ENCODE measurements at places on chromosomes 2 and 18.

- DNase-seq, result no peak
These were observed 64.7 kb upstream of the SLC8A1 start for GRCh38 chr2:40516604-40517003.

GRCh38 chr2:229096409-229097066 is 174.5 kb downstream of the PID1 start:
- no peak for DNase-seq

DNA sequence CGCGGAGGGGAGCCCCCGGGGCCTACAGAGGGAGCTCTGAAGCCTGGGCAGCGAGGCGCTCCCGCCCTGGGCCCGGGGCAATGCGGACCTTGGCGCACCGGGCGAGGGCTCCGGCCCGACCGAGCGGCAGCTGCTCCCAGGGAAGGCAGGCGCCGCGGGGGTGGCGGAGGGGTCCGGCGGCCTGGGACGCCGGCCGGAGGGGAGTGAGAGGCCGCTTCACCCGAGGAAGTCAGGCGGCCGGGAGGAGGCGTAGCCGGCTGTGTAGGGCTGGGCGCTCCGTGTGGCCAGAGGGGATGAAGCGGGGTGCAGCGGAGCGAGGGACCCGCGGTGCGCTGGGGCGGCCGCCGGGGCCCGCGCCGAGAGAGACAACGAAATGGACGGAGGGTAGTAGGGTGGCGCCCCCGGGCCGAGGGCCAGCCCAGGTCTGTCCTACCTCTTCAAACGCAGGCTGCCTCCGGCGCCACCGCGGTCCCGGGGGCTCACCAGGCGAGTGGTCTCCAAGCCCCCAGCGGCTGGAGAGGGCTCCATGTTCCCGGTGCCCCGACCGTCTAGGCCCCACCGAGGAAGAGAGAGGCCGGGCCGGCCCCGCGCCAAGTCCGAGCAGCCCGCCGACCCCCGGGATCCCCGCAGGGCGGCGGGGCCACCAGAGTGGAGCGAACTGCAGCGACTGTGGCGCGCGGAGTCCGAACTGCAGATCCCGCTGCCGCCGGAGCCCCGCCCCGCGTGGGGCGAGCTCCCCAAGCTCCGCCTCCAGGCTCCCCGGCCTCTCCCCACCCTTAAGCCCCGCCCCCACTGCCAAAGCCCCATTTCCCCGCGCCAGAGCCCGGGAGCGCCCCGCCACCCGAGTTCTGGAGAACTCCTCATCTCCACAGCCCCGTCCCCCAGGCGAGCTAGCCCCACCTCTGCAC is at the start of gene SLC30A3:
Gene SLC30A3, minus strand, starts transcription at position 669 of the 908 bp plus-strand sequence. Its CDS starts 141 bp downstream, at position 528.
- no peak for DNase-seq

GRCh38 chr2:26609839-26610277 is 31.3 kb downstream of the CIB4 start:
- DNase-seq, result no peak

GRCh38 chr18:78160961-78161656 is 818.5 kb upstream of the SALL3 start:
- no peak for DNase-seq

DNA sequence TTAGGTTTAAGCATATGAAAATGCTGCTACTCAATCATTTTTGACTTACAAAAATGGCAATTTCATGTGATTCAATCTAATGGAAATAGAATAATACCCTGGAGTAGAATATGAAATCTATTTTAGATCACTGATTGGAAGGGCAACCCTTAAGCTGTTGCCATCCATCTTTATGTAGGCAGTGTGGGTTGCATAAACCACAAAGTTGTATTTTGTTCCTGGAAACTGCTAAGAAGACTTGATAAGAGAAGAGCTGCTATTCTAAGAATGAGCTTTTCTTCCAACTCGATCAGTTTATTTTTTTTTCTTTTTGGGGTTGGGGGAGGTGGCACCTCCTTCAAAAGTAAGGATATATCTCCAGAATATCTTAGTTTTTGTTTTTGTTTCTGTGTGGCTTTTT is 60.2 kb downstream of the CAVIN2 start:
- no peak for DNase-seq

GRCh38 chr2:178279636-178280035 is 85.3 kb downstream of the OSBPL6 start:
- DNase-seq, result no peak

GRCh38 chr2:199144036-199144435 is 313.7 kb downstream of the SATB2 start:
- no peak for DNase-seq

- DNase-seq, result no peak
These were observed 1.1 kb downstream of the MAP4K3 start for GRCh38 chr2:39435741-39436591.

DNA sequence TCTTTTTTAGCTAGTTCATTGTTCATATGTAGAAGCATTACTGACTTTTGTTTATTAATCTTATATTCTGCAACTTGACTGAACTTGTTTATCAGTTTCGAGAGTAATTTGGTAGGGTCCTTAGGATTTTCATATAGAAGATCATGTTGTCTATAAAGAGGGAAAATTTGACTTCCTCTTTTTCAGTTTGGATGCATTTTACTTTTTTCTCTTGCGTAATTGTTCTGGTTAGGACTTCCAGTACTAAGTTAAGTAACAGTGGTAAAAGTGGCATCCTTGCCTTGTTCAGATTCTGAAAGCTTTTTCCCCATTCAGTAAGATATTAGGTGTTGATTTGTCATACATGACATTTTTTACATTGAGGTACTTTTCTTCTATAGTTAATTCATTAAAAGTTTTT is 726.0 kb downstream of the KCNJ3 start:
- DNase-seq, result no peak

GRCh38 chr2:133360190-133360589 is 208.1 kb downstream of the NCKAP5 start:
- no peak for DNase-seq

- DNase-seq, result no peak
These were observed 102.3 kb downstream of the RAPH1 start for GRCh38 chr2:203432811-203433210.

GRCh38 chr18:58584200-58585127 is 44.4 kb downstream of the ALPK2 start:
- no peak for DNase-seq

- DNase-seq, result peak; percentile 49
These were observed 4.8 kb downstream of the AMER3 start for GRCh38 chr2:130759906-130760753.

DNA sequence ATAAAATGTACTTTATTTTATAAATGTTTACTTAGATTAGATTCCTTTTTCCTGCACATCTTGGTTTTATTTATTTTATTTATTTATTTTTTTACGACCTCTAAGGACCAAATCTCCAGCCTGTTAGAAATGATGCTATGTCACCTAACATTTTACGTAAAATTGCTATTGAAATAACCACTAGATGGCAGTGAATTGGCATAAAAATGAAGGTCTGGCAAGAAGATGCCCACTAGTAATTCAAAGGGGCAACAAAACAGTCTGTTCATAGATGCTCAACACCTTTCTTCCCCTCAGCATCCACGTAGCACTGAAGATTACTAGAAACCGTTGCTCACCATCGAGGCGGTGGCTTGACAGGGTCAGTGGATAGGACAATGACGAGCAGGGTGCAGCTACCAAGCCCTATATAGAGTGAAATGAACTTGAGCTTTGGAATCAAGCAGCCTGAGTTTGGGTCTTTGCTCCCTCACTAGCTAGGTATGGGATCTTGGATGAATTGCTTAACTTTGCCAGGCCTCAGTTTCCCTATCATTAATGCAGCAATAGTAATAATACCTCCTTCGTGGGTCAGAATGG is 128.7 kb upstream of the L3MBTL4 start:
- DNase-seq, result peak; percentile 14

DNA sequence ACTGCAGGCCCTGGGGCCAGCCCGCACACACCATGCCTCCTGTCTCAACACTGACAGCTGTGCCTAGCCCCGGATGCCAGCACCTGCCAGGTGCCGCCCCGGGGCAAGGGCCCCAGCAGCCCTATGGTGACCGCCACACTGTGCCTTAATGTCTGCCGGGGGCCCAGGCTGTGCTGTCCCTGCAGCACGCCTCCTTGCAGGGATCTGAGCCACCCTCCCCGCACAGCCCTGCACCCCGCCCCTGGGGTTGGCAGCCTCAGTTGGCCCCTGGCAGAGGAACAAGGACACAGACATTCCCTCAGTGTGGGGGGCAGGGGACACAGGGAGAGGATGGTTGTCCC is 8.5 kb upstream of the CAPN10 start:
- no peak for DNase-seq

- DNase-seq, result no peak
These were observed 11.5 kb downstream of the CCNYL1 start for GRCh38 chr2:207722773-207723424.

GRCh38 chr18:8175501-8176061 is 433.7 kb upstream of the RAB12 start:
- no peak for DNase-seq

- DNase-seq, result no peak
These were observed 59.0 kb downstream of the E2F6 start for GRCh38 chr2:11406958-11407381.

- no peak for DNase-seq
These were observed 18.3 kb upstream of the NEDD4L start for GRCh38 chr18:58025733-58026132.

DNA sequence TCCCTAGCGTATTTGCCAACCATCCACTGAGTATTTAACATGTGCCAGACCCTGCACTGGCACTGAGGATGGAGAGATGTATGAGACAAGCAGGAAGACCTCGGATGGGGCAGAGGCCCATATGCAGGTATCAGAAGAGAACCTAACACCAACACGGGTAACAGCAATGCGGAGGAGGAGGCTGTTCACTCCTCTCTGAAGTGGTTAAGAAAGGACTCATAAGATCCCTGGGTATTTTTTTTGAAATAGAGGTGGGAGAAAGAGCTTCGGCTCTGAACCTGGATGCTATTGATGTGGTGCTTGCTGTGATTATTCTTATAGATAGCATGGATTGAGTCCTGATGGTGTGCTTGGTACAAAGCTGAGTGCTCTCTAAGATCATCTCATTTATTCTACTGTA is 418.3 kb downstream of the LPIN1 start:
- DNase-seq, result no peak

- DNase-seq, result peak; percentile 80
These were observed 7.0 kb upstream of the EPG5 start for GRCh38 chr18:45974088-45974536.
